ENCODE measurements at places on chromosomes 1 and 21.

GRCh38 chr1:177913762-177914540 is 55.9 kb downstream of the SEC16B start:
- DNase-seq = no peak

- DNase-seq = no peak
These were observed 10.8 kb downstream of the SPTA1 start for GRCh38 chr1:158675563-158676323.

DNA sequence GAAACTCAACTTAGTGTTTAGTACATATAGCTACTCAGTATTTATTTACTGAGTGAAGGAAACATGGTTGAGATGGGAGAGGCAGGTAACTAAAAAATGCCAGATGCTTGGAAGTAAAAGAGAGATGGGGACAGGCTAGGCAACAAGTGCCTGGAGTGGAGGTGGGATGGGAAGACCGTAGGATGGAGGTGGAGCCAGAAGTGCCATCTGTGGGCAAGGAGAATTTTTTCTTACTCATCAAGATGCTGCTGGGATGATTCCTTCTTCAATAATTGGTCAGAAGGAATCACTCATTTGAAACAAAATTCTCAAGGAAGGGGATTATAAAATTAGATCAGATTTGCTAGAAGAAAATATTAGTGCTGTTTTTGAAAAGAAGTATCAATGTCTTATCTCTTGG is 72.9 kb downstream of the IFI44 start:
- DNase-seq = no peak

DNA sequence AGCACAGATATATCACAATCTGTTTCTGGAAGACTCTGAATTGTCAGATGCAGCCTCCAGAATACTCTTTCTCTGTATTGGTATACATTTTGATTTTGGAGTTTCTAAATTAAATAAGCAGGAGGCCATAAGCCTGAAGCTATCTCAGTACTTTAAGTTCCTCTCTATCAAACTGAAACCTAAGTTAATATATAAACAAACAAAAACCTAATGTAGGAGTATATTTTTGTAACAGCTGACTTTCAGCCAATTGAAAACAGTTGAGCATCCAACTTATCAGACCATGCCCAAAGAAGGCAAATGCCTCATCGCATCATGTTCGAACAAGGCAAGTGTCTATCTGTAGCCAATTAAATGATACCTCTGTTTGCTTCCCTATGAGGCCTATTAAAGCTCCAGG is 1054.4 kb downstream of the AMY1C start:
- DNase-seq = no peak

- DNase-seq = no peak
These were observed 47.5 kb upstream of the COL6A1 start for GRCh38 chr21:45934085-45934484.

GRCh38 chr21:35338281-35338680 is 289.2 kb upstream of the RUNX1 start:
- DNase-seq = no peak

GRCh38 chr1:23720256-23720995 is 22.8 kb upstream of the ELOA start:
- DNase-seq = no peak

GRCh38 chr21:36185523-36185922 is 28.9 kb downstream of the DOP1B start:
- DNase-seq = no peak

DNA sequence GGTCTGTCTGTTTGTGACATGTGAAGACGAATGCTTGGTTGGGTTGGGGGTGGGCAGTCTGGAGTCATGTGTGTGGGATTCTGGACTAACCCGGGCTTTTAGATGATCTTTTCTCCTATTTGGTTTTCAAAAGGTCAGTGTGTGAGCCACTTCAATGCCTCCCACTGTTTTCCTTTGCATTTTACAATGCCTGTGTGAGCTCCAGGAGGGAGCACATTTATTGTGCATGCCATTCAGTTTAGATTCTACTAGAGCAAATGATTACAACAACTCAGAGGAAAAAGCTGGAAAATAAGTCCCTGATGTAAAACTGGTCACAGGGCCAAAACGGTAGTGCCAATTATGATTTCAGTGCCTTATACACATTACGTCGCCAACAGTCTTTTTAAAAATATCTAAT is 90.9 kb downstream of the LYPLAL1 start:
- no peak for DNase-seq

GRCh38 chr21:45590726-45591618 is 48.7 kb upstream of the SLC19A1 start:
- peak; percentile 36 for DNase-seq

DNA sequence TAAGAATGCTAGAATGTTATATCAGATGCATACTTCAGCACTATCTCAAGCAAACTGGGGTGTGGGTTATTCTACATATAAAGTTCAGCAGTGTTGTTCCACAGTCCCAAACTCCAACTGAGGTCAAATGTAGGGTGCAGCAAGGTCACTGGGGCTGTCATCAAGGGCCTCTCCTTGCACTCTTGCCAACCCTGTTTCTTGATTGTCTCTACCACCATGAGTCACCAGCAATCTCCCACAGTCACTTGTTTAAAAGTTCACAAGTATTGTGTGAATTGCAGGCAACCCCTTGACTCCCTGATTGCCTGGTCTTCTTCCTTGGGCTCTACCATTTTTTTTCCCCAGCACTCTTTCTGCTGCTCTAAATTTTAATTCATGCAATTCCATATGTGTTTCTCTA is 10.6 kb downstream of the METTL18 start:
- no peak for DNase-seq

DNA sequence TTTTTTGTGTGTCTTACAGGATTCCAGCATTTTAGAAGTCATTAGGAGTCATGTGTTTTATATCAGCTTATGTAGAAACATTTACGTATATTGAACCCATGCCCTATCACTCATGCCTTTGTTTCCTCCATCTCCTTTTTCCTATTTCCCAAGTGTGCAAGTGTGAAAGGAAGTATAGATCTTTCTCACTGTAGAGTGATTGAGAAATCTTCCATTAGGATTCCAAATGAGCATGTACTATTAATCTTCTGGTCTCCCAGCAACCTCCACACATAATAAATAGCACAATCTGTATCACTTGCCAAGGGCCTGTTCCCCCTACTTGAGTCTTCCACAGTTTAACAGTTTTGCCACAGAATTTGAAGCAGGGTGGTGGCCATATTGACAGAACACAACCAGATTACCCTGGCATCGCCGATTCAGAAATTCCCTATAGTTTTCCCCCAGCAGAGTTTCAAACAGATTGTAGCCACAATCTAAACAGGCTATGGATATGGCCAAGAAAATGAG is 1052.8 kb downstream of the TTLL7 start:
- DNase-seq = no peak

GRCh38 chr1:203307641-203308126 is 2.4 kb downstream of the BTG2 start:
- DNase-seq = no peak

- no peak for DNase-seq
These were observed 21.4 kb downstream of the PRRC2C start for GRCh38 chr1:171506525-171507304.

- DNase-seq = no peak
These were observed 198.7 kb downstream of the SETD4 start for GRCh38 chr21:35861661-35862060.

- no peak for DNase-seq
These were observed 5.5 kb upstream of the PRKAB2 start for GRCh38 chr1:147177611-147178380.

DNA sequence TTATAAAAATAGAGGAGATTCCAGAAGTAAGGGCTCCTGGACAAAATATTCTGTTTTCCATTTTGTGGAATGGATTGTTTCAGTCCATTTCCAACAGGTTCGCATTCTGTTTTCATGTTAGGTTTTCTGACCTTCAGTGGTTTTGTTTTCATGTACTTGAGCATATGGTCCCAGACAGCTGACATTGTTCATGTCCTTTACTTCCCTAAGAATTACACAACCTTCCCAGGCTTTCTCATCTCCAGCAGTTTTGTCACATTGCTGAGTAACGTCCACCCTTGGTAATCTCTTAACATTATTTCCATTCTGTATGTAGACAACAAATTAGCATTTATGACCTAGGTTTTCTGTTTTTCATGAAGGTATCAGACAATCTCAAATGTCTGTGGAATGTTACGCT is 21.0 kb upstream of the ERRFI1 start:
- DNase-seq = no peak

- no peak for DNase-seq
These were observed 21.3 kb upstream of the PHTF1 start for GRCh38 chr1:113780374-113781146.

DNA sequence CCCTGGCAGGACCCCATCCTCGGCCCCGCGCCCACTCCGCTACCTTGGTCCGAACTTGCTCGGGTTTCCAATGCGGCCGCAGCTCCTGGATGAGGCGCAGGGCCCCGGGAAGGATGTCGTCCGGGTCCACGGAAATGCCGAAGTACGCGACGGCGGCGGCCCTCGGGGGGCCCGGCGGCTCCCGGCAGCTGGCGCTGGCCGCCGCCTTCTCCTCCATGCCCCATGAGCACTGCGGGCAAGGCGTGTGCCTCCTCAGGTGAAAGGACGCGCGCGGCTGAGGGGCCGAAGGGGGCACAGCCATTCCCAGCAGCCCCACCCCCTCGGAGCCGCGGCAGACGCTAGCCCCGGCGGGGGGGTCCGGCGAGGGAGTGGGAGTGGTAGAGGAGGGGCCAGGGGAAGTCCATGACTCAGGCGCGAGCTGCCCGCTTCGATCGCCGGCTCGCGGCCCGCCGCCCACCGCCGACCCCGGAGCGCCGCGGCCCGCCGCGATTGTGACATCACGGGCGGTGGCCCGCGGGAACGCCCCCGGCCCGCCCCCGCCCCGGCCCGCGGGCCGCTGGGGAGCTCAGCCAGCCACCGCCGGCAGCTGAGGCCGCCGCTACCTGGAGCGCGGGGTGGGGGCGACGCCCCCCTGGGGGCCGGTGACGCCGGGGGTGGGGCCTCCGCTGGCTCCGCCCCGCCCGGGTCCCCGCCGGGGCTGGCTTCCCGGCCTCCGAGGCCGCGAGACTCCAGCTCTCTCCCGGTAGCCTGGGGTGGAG is at the start of gene ETNK2:
ETNK2 (minus strand) TSS at position 493 of the 758 bp plus-strand sequence; CDS start at position 301, 192 bp downstream.
- DNase-seq = peak; percentile 49

GRCh38 chr1:89780721-89781120 is 40.1 kb upstream of the LRRC8D start:
- DNase-seq = no peak

DNA sequence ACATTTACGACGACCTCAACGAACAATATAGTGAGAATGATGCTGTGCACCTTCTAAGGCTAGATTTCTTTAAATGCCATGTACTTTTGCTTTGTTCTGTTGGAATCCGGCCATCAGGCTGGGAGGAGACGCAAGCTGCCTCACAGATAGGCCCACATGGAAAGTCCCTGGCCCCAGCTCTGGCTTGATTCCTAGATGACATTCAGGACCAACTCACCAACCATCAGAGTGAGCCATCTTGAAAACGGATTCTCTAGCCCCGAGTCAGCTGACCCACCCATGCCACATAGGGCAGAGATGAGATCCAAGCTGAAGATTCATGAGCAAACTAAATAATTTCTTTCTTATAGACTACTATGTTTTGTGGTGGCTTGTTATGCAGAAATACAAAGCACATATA is 164.4 kb downstream of the ZNF281 start:
- no peak for DNase-seq

GRCh38 chr21:14259747-14260146 is 43.8 kb downstream of the RBM11 start:
- DNase-seq = no peak

- DNase-seq = no peak
These were observed 14.1 kb downstream of the SUCO start for GRCh38 chr1:172547071-172547470.

DNA sequence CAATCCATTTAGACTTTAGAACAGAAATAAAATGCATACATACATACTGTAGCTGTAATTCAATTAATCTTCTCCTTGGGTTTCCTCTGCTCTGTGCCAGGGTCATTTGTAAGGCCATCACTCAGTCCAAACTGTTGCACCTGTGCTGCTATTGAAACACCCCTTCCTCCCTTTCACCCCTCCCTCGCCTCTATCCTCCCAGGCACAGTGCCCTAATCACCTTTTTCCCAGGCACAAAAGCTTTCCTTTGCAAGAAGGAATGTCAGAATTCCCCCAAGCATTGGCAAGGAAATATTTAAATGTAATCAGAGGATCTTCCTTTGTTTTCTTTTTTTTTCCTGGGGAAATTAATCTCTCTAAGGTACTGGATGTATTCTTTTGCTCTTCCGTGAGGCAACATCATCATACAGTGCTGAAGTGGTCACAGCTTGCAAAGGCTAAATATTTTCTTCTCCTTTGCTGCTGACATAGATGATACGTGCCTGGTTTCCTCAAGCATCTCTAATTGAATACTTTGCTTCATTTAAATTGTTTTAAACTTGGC is 339.3 kb upstream of the NR5A2 start:
- DNase-seq = no peak

GRCh38 chr1:119336848-119337247 is 31.7 kb upstream of the HAO2 start:
- no peak for DNase-seq

- no peak for DNase-seq
These were observed 56.6 kb downstream of the PLXNA2 start for GRCh38 chr1:208187499-208188041.

DNA sequence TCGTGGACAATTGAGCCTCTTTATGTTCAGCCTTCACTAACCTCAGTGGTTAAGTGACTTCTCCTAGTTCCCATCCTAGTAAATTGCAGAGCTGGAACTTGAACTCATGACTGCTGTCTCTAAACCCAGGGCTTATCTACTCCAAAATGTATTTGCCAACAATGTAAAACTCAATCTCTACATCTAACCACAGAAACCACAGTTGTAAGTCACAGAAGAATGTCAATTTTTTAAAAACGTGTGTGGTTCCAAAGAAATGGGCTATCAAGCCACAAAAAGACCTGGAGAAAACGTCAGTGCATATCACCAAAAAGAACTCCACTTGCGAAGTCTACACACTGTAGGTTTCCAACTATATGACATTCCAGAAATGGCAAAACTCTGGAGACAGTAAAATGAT is 172.6 kb upstream of the HMCN1 start:
- DNase-seq = no peak

DNA sequence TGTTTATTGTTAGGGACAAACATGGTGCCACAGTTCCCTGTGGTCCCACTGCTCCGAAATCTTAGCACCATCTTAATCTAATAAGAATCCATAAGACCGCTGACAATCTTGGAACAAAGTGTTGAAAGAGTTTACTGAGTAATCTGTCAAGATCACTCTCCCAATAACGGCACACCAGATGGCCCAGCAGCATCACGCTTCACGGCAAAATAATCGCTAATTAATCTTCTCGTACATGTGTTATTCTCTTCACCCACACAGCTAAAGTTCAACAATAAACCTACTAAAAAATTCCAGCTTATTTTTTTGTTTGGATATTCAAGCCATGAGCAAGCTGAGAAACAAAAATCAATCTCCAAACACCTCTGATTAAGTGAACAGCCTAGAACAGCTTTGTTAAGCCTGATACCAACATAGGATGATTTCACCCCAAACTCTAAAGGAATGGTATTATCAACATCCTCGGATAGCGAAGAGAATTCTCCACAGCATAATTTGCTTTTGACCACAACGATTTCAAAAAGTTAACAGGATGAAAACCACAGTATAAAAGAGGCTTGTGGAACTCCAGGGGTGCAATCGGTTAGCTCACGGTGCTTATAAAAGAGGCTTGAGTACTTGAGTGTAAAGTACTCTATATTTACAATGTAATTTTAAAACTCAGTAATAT is 329.9 kb upstream of the GREM2 start:
- no peak for DNase-seq

GRCh38 chr21:29384683-29385359 is 86.1 kb downstream of the BACH1 start:
- DNase-seq = no peak
